ENCODE measurements at places on chromosomes 7 and 10.

DNA sequence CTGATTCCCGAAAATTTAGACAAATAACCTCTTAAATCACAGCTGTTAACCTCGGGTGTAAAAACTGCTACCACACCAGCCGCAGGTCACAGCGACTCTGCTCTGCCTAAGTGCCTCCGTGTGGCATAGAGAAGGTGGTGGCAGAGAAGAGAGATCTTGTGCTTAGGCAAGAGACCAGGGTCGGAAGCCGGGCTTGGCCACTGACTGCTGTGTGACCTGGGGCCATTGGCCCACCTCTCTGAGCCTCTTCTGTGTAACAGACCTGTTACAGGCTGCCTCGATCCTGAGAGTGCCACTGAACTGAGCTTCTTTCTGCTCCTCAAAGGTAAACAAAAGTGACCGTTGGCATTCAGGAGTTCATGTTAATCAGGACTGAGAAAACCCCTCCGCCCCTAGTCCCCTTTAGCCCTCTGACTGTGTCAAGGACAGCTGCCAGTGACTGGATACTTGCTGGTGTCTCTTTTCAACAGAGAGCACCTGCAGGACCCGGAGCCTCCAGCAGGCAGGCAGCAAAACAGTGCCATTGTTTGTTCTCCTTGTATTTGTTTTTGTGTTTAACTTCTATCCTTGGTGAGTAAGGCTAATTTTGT lies 36.5 kb downstream of the ZMIZ1 start:
- no peak for DNase-seq

GRCh38 chr7:28466341-28466740 lies 54.0 kb downstream of the CREB5 start:
- DNase-seq, result no peak

- peak; percentile 15 for DNase-seq
Observed at GRCh38 chr10:75201793-75202307, 8.7 kb upstream of the VDAC2 start.

- DNase-seq, result no peak
Observed at GRCh38 chr10:24568042-24568441, 155.6 kb downstream of the ARHGAP21 start.

- no peak for DNase-seq
Observed at GRCh38 chr10:20200758-20201157, 384.5 kb downstream of the PLXDC2 start.

GRCh38 chr7:88357781-88358525 lies 51.3 kb upstream of the STEAP4 start:
- DNase-seq, result peak; percentile 51

- DNase-seq, result no peak
Observed at GRCh38 chr7:8613191-8613590, 179.8 kb downstream of the NXPH1 start.

- no peak for DNase-seq
Observed at GRCh38 chr7:2659556-2660358, 28.0 kb downstream of the TTYH3 start.

Measured in RCC 7860 (cell line).